ENCODE measurements at places on chromosomes 16 and 17.

GRCh38 chr17:42056635-42057034 lies 6.2 kb upstream of the C17orf113 start:
- no peak for DNase-seq

DNA sequence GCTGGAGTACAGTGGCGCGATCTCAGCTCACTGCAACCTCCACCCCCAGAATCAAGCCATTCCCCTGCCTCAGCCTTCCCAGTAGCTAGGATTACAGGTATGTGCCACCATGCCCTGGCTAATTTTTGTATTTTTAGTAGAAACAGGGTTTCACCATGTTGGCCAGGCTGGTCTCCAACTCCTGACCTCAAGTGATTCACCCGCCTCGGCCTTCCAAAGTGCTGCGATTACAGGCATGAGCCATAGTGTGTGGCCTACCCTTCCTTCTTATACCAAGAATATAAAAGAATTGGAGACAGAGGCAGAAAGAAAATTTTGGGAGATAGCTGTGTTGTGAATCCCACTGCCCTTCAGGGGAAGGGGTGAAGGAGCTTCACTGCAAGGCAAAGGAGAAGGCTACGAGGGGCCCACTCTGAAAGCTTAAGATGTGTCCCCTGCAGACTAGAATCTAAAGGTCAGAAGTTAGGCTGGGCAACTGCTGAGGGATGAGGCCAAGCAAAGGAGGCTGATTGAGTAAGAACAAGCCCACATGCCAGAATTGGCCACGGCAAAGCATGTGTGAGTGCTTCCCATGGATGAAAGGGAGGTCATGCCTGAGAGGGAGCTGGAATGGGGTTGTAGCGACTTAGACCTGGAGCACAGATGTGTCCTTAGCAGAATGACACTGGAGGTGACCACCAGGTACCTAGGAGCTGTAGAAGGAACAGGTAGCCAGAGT lies 8.4 kb upstream of the CRYBA1 start:
- DNase-seq, result peak; percentile 40

DNA sequence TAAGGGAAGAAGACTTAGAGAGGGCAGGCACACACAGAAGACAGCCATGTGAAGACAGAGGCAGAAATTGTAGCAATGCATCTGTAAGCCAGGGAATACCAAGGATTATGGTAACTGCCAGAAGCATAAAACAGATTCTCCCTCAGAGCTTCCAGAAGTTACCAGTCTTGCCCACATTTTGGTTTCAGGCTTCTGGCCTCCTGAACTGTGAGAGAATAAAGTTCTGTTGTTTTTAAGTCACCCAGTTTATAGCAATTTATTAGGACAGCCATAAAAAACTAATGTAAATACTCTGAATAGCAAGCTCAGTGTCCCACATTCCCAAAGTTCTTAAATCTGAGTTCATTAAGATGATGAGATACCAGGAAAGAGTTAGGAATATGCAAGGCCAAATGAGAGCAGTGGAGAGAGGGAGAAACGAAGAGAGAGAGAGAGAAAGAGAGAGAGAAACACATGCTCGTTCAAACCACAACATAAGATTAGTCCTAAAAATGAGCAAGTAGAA lies 123.4 kb downstream of the HS3ST3A1 start:
- no peak for DNase-seq

DNA sequence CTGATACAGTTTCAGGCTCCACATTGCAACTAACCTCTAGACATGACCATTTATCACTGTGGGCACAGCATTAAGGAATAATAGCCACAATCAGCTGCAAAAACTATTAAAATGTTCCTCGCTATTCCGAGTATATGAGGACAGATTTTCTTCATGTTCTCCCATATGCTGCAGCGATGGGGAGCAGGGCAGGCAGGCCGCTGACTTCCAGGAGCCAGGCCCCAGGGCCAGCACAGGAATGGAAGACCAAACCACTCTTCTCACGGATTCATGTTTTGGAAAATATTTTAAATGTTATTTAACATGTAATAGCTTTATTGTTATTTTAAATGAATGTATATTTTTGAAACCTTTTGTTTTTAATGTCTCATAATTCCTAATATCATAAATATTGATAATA lies 43.8 kb upstream of the ENDOV start:
- no peak for DNase-seq

GRCh38 chr17:66548158-66548557 lies 245.7 kb downstream of the PRKCA start:
- DNase-seq, result no peak

DNA sequence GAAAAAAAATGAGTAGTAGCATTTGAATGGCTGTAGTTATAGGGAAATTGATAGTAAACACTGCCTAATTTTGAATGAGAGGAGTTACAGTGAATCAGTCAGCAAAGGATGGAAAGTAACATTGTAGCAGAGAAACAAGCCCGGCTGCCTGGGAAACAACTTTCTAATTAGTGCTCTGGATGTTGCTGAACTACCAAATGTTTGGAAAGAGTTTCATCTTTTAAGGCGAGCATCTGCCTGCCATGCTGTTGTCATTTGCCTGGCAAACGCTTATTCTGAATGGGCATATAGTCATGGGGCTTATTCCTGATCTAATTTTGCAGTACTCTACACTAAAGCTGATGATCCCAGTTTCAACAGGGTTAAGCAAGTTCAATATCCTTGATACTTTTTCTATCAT lies 138.6 kb downstream of the CDH11 start:
- no peak for DNase-seq

GRCh38 chr17:38538906-38539305 lies 66.8 kb downstream of the SRCIN1 start:
- no peak for DNase-seq

GRCh38 chr17:64306850-64307463 lies 43.9 kb upstream of the TEX2 start:
- DNase-seq, result peak; percentile 79

DNA sequence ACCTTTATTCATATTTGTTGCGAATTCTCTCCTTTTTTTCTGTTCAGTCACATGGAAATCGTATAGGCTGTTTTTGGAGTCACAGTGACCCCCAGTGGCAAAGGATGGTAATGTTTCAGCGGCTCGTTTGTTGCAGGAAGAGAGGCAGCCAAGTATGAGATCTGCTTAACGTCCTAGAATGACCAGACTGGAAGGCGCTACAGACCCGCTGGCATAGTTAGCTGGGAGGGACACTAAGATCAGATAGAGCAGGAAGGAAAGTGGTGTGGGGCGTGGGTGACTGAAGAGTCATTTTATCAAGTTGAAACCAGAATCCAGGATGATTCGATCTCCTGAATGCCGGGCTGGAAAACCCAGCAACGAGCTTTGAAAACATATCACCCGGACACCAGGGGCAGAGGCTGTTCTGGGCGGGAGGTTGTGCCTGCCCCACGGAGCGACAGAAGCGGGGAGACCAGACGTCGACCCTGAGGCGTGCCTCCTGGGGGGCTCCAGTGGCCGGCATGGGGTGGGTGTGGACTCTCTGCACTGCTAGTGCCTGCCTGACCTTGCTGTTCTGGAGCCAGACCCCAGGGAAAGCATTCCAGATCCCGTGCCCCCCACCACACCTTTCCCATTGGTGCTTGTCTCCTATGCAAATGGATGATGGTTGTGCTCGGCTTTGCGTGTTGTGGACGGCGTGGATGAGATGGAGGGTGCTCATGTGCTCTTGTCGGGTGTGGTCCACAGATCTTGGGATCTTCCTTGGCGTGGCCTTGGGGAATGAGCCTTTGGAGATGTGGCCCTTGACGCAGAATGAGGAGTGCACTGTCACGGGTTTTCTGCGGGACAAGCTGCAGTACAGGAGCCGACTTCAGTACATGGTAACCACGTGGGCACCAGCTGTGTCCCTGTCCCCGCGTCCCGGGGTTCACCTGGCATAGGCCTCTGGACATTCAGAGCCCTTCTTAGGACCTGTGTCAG lies 7.7 kb downstream of the IL34 start:
- peak; percentile 91 for DNase-seq
